ENCODE measurements at places on chromosomes 2 and 18.

DNA sequence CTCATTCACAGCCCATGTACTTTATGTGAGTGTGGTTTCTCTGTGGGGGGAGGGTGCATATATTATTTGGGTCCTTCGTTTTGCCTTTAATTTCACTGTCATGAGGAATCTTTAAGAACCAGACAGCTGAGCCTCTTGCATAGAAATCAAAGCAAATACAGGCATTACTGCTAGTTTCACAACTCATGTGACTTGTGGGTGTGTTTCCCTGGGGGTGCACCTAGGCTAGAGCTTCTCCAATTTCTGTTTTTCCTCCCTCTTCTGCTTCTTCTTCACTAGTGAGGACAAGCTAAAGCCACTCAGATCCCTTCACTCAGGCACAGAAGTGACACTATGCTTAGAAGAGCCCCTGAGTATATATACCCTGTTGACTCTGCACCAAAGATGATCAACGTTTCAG, 131.4 kb downstream of the ACOXL start:
- no peak for DNase-seq

DNA sequence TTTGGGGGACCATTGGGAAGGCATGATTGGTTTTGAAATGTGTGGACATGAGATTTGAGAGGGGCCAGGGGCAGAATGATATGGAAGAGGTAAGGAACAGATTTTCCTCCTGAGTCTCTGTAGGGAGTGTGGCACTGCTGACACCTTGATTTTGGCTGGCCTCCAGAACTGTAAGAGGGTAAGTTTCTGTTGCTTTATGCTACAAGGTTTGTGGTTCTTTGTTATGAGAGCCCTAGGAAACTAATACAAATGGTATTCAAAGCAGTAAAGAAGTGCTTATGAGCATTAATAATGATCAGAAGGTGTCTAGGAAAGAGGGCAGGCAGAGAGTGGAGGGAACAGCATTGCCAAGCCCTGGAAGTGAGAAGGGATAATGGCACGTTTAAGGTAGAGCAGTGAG, 574.3 kb upstream of the NXPH2 start:
- no peak for DNase-seq

- DNase-seq: no peak
These were observed 208.4 kb downstream of the ANAPC1 start for GRCh38 chr2:111675419-111676194.

DNA sequence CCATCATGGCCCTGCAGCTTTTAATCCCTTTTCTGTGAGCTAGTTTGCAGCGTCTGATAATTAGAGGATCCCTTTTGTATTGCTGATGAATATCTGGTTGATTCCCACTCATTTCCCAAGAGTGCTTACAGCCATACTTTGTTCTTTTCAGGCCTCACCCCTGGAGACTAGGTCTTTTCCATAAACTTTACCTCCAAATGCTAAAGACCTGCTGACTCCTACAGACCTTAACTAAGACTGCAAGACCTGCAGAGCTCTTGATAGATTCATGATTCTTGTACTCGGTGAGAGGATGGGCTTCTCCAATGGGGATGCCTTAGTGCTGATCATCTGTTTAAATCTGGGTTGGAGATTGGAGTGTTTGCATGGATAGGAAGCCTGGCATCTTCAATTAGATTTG, 33.1 kb upstream of the DYNAP start:
- no peak for DNase-seq

GRCh38 chr2:96869281-96869821, 529 bp downstream of the SEMA4C start:
- DNase-seq: no peak

Data from stimulated activated effector memory CD8-positive, alpha-beta T cell treated with anti-CD3 and anti-CD28 coated beads, Interleukin-12 subunit alpha, Interleukin-12 subunit beta, amount 100 ng/mL, for 72 hours (primary cell).